ENCODE measurements at places on chromosomes 2 and 18.

DNA sequence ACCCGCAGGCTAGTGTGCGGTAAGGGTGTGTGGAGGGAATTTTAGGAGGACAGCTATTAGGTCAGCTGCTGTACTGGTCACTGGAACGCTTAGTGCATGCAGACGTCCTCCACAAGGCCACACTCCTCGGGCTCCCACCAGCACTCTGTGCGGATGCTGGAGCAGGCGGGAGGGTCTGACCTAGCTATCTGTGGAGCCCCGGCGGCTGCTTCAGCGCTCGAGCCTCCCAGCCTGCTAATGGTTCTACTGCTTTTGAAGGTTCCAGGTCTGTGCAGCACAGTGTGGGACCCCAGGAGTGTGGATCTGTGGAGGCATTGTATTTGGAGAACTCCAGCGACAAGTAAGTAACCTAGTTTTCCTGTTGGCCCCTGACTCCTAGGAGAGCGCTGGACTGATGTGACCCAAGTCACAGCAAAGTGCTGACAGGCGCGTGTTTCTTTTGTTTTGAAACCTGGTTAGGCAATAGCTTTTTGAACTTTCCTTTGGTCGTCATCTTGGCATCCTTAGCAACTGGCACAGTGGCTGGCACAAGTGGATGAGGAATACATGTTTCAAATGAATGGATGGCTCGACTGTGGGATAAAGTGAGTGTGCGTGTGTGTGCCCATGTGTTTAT, 113.5 kb downstream of the ZNF236 start:
- no peak for ATAC-seq

- ATAC-seq: no peak
Measured at GRCh38 chr2:60440767-60441163, 112.7 kb downstream of the BCL11A start.

DNA sequence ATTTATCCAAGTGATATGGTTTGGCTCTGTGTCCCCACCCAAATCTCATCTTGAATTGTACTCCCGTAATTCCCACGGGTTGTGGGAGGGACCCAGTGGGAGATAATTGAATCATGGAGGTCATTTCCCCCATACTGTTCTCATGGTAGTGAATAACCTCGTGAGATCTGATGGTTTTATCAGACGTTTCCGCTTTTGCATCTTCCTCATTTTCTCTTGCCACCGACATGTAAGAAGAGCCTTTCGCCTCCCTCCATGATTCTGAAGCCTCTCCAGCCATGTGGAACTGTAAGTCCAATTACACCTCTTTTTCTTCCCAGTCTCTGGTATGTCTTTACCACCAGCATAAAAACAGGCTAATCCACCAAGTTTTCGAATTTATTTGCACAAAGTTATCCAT, 20.3 kb upstream of the CHST10 start:
- no peak for ATAC-seq

GRCh38 chr18:6731222-6731596, 1.7 kb downstream of the ARHGAP28 start:
- no peak for ATAC-seq

DNA sequence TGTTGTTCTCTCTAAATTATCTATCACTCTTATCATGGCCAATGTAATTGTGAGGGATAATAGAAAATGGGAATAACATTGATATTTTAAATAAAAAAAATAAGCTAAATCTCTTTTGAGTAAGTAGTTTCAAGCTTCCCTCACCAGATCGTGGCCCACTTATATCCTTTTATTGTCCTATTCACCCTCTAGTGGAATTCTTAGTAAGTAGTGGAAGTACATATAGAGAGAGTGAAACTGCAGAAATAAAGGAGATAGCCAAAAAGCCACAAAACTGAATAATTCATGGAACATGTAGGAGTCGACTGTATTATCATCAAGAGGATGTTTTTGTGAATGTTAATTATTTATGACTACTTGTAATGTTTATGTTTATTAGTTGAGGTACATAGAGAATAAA, 66.1 kb upstream of the DTNA start:
- no peak for ATAC-seq

DNA sequence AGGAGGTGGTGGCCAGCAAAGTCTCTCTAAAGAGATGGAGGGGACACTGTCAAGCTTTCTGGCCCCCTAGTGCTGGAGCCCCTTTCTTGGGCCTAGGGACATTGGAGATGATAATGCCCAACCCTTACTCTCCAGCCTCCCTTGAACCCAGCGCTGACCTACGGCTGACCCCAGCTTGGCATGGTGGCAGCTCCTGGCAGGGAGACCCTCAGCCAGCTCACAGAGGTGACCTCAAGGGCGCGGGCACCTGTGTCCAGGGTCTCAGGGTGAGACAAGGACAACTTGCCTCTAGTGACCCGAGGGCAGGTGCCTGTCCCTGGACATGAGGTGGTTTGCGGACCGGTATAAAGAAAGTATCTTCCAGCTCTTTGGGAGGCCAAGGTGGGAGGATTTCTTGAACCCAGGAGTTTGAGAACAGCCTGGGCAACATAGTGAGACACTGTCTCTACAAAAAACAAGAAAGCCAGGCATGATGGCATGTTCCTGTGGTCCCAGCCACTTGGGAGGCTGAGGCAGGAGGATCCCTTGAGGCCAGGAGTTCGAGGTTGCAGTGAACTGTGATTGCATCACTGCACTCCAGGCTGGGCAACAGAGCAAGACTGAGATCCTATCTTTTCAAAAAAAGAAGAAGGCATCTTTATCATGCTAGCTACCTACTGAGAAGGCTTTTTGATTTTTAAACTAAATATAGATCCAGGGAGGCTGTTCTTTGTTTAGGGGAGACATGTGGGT, 3.3 kb upstream of the PER2 start:
- no peak for ATAC-seq

DNA sequence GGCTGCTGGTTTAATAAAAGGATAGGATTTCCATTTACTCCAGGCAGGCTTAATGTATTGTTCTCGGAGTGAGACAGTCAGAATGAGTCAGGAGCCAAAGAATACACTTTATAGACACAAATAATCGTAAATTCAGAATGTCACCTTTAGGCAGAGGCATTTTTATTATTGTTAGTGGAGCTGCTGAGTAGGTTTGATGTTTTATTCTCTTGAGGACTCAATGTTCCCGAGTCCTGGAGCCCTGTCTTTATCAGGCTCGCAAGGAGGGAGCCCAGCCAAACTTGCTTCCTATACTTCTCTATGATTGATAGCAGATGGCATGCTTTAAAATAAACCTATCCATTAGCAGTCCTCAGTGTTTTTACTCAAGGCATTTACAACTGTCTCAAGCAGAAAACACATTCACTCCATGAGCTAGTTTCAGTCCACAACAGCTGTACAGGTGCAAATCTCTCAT, 492.3 kb upstream of the ZEB2 start:
- no peak for ATAC-seq

DNA sequence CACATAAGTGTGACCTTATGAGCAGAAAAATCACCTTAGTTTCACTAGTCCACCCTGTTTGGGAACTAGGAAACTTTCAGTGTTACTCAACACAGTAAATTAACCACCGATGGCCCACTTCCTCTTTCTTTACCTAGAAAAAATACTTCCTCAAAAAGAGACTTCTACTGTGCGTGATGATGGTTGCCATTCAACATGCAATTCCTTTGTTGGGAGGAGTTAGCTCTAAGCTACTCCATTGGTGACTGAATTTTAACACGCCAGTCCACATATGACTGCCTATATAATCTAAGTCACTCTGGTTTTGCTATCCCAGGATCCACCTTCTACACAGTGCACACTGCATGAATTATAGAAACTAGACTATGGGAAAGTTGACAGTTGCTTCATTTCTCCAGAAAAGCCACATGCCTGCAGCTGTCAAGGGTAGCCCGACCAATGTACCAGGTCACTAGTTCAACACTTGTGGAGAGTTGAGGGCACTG, 47.8 kb upstream of the REG3G start:
- no peak for ATAC-seq
